Activated gamma-delta T cell treated with Interleukin-2 at 50 U/mL for 16 hours (primary cell): ENCODE measurements at places on chromosomes 16 and 17.

DNA sequence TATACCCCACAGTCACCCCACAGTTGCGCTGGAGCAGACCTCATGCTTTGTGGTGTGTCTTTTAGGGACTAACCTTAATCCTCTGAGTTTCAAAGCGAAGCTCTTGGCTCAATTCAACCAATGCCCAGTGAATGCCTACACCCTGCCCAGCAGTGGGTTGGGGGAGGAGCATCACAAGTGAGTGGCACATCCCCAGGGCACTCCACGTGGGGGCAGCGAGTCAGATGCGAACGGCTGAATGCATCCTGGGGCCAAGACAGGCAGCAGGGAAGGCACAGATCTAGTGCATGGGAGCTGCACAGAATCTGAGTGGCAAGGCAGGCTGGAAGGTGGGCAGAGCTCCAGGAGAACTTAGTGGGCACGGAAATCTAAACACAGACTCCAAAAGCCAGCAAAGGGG lies 39.2 kb downstream of the IFT140 start:
- no peak for DNase-seq

DNA sequence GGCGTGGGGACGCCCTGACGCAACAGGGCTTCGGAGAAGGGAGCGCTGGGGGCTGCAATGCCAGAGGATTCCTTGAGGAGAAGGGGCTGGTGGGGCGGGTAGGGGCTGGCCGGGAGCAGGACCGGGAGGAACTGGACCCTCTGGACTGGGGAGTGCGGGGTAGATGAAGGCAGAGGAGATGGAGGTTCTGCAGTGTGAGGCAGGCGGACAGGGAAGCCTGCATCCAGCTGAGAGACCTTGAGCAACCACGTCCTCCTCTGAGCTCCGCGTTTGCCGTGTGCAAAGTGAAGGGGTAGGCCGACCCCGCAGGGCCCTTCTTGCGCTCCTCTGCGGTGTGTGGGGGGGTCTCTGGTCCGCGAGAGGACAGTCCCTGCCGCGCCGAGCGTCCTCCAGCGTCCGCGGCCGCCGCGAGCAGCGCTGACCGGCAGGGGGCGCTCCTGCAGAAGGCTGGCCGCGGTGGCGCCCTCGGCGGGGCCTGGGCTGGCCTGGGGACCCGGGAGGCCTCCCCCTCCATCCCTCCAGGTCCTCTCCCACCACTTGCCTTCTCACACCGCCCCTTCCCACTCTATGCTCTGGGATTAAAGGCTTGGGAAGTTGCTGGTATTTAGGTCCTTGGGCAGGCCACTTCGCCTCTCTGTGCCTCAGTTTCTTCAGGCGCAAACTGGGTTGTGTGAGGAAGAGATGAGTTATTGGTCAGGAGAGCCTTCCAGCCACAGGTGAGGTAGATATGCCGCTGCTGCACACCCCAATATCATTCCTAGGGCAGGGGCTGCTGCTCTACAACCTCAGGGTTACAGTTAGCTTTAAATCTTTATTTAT lies 9.6 kb upstream of the WNT9B start:
- no peak for DNase-seq

DNA sequence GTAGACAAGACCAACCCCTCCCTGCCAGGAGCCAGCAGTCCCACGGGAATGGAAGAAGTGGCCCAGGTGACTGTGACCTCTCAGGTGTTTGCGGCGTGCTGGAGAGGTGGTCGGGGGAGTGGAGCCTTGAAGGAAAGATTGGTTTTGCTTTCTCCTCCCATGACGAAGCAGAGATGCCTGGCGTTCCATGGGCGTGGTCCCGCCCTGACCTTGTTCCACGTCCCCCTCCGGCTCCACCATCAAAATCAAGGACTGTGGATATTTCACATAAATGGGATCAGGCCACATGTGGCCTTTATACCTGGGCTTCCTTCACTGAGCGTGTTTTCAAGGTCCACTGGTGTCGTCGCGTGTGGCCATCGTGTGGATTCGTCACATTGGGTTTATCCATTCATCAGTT lies 270.6 kb upstream of the TNRC6C start:
- no peak for DNase-seq

GRCh38 chr16:87465879-87466278 lies 26.9 kb downstream of the ZCCHC14 start:
- no peak for DNase-seq

- no peak for DNase-seq
Observed at GRCh38 chr17:9907131-9907530, 2.1 kb upstream of the RCVRN start.

- DNase-seq, result no peak
Observed at GRCh38 chr16:47055136-47055885, 81.8 kb upstream of the DNAJA2 start.

- no peak for DNase-seq
Observed at GRCh38 chr16:3086596-3087242, 12.4 kb downstream of the ZSCAN10 start.

GRCh38 chr16:85308611-85309540 lies 196.6 kb upstream of the CIBAR2 start:
- DNase-seq, result no peak
